ENCODE measurements at places on chromosomes 2 and 18.

- no peak for DNase-seq
These were observed at the start of gene SEMA4C for GRCh38 chr2:96869822-96870625. Gene SEMA4C, minus strand, starts transcription at chr2:96870080. Its CDS starts 2,194 bp downstream, at chr2:96867886.

GRCh38 chr2:213227458-213227857 is 56.8 kb upstream of the SPAG16 start:
- no peak for DNase-seq

DNA sequence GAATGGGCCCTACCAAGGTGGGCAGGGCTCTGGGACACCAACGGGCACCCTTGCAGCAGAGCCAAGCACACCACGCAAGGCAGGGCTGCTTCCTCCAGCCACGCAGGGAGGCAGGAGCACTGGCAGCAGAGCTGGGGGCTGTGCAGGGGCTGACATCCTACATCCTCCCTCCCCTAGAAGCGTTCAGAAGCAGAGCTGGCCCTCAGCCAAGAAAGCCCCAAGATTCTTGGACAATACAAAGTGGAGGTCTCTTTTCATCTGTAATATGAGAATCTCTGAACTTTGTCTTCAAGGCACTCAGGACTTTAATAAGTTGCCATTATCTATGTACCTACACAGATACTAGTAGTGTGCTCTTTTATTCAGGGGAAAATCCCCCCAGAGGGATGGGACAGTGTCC is 128.1 kb upstream of the AGAP1 start:
- no peak for DNase-seq

DNA sequence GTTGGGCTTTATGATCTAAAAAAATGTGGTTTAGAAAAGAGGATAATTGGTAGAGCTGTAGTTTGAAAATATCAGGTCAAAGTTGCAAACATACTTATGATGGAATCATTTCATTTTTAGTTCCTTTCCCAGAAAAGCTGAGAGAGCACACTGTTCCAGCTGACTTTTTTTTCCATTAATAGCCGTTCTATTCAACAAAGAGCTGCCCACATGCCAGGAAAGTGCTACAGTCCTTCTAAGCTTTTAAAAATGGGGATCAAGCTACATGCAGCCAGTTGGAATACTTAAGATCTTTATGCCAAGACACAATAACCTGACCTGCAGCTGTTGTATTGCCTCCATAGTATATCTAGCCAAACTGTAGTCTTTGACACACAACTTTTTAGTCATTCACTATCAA is 111.5 kb downstream of the GALNT3 start:
- DNase-seq: no peak

DNA sequence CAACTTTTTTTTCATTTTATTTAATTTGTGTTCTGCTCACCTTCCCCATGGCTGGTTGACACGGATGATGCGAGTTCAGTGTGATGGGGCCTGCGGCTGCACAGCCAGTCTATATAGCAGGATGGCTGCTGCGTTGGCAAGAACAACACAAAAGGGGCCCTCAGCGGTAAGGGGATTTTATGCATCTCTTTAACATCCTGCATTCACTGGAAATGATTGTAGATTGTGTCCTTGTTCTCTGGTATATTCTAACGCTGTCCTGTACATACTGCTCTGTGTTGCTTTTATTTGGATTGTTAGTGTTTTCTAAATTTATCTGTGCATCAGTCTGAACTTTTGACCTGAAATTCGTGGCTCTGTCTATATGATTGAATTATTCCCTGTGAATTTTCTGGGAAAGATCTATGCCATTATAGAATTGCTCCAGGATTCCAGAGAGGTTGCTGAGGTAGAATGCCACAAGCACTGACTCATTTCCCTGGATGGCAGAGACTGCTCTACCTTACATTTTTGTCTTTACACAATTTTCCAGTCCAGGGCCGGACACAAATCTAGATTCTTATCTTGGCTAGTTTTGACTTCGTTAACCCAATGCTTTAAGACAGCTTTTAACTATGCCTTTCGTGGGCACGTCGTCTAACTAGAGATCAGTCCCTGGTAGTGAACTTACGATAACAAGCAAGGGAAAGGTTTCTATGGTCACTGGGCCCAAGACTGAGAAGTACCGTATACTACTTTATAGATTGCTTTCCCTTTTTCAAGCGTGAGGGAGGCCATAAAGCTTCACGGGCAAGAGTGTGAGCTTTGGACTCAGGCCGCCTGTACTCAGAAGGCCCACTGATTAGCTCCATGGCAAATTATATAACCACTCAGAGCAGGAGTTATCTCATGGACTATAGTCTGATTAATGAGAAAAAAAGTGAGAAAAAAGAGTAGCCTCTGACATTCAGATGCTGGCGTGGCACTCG is at the start of gene CRYGC:
TSS of gene CRYGC (minus strand) at position 85 of the 968 bp plus-strand sequence. CDS start at position 49, 36 bp downstream.
- DNase-seq: no peak

GRCh38 chr2:195026261-195026660 is 630.8 kb upstream of the SLC39A10 start:
- no peak for DNase-seq

DNA sequence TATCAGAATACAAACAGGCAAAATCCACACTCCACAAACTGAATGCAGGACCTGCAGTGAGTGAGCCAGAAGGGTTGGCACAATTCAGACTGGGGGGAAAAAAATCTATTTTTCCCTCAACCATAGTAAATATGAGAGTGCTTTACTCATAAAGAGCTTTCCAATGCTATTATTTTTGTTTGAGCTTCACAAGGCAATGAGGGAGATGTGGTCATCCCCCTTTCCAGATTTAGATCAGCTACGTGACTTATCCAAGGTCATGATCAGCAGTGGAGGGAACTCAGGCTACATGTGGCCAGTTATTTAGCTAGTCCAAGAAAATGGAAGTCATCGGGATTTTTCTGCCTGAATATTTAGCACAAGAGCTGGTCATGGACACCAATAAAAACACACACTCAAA is 120.4 kb upstream of the KLF7 start:
- no peak for DNase-seq

DNA sequence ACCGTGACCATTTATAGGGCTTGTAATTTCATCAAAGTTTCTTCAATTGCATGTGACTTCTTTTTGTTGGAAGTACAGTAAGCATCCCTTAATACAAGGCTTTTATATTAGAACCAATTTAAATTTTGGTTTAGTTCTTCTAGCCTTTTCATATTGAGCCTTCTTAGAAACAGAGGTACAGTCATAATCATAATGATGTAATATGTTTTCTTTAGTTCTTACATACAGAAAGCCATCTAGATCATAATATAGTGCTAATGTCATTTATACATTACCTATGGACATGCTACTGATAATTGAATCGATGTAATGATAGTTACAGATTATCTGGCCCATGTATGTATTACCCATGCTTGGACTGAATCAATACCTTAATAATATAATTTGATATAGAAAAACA is 109.9 kb upstream of the OTX1 start:
- no peak for DNase-seq

- DNase-seq: no peak
These were observed 60.9 kb downstream of the HDAC4 start for GRCh38 chr2:239339726-239340601.

DNA sequence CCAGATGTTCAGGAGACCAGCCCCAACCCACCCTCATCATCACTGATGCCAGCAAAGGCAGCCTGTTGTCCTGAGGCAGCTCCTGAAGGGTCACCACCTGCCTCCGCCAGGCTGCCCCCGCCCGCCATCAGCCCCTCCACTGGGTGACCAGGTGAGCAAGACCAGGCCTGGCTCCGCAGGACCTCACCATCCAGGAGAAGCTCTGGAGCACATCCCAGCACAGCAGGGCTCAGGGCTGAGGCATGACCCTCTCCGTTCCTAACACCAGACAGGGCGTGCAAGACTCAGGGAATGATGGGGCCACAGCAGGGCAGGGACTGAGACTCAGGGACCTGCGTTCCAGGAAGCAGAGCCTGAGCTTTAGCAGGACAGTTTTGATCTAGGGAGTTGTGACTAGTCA is 218.8 kb upstream of the RAB6C start:
- DNase-seq: no peak

GRCh38 chr2:96153991-96154431 is 8.8 kb upstream of the DUSP2 start:
- no peak for DNase-seq

DNA sequence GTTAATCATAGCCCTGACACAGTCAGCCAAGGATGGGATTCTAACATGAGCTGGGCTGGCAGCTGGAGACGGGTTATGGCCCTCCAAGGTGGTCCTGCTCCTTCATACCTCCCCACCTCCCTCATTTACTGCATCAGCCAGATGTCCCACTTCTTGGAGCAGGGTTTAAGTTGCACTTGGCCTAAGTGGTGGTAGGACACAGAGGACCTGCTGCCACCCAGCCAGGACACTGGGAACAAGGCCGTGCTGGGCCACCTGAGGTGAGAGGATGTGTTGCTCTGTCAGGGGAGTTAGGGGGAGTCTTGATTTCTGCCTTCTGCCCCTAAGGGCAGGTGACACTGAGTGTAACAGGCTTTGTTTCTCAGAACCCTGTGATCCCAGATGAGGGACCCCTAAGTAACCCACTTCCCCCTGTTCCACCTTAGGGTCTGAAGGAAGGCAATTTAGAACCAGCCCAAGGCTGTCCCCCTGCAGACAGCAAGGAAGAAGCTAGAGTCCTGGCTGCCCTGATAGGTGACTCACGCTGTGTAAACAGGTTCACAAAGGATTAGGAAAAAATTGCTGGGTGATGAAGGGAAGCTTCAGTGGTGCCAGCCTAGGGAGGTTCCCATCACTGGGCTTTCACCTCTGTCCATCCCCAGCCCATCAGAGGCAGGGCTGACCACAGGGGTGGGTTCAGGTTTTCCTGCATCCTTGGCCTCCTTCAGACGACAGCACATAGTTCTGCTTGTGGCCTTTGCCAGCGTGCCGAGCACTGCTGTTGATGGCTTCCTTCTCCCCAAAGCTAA is 114.3 kb upstream of the MCFD2 start:
- no peak for DNase-seq

GRCh38 chr2:2571301-2572150 is 240.5 kb upstream of the MYT1L start:
- DNase-seq: no peak

DNA sequence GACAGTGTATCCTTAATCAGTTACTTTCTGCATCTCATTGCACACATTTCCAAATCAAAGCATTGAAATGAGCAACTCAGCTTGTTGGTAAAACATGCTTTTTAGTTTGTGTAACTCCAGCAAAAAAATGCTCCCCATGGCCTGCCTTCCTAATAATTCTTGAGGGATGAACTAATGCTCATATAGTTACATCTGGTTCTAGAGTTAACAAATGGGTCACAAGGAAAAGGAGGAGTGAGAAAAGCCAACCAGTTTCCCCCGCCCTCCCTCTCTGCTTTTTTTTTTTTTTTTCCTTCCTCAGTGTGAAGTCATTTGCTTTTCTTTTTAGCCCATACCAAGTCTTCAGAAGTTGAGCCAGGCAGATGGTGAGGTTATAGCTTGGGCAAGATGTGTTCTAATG is 231.7 kb downstream of the MTX2 start:
- no peak for DNase-seq

- no peak for DNase-seq
These were observed 24.1 kb upstream of the OR6B3 start for GRCh38 chr2:240077442-240077841.

DNA sequence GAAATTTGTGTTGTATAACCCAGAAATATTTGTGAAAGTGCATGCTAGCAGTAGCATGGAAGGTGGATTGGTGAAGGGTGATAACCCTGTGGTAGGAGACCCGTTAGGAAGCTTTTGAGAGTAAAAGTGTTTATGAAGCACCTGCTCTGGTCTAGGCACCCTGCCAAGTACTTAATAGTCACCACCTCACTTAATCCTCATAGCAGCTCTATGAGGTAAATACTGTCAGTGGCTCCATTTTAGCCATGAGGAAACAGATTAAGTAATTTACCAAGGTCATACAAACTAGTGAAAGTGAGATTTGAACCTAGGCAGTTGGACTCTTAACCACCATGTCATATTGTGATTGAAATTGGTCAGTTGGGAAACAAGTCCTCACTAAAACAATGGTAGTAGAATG is 66.8 kb downstream of the TET3 start:
- no peak for DNase-seq

DNA sequence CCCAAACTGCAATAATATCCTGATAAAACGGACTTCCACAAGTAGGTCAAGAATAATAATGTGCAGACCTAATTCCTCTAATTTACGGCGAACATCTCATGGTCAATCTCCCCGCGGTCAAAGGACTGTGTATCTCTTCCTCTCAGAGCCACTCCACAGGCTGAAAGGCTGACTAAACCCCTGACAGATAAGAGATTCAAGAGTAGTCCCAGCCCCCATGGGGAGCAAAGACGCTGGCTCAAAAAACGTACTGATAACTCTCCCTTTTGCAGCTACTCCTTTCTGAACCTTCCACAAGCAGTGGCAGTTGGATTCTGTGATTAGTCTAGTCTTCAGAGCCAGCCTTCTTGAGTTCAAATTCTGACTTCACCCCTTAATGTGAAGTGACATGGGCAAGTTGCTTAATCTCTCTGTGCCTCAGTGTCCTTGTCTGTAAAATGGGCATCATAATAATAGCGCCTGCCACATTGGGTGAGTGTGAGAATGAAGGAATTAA is 19.7 kb upstream of the IL18R1 start:
- no peak for DNase-seq

DNA sequence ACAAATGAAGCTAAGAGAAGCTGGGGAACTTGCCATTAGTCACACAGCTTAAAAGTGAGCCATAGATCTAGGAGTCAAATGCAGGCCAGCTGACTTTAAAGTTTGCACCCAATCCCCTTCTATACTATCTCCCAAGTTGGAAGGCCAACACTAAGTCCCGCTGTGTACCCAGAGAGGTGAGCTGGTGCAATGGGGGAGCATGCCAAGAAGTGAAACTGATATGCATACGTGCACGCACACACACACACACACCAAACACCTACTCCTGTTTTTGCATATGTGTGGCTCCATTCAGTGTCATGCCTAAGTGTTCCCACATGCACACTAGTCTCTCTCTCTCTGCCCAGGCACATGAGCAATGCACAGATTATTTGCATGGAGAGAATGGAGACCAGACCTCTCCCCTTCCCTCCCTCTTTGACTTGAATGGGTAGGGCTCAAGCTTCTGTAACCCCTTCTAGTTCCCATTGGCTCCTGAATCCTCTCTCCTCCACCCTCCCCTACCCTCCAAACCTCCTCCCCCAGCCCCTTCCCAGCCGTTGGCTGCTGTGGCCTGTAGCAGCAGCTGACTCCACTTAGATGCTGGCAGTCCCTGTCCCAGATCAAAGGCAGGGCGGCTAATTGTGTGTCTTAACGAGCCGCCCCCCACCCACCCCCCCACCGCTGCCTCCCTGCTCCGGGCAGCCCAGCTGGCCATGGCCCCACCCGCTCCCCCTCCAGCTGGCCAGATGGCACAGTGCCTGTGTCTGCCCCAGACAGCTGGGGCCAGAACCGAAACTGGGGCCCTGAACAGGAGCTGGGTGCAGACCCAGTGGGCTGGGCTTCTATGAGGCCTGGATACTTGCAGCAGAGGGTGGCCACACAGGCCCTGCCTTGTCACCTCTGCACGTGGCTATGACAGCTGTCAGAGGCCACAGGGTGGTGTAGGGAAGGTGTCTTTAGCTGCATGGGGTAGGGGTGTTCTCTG is 5.6 kb downstream of the WNT10A start:
- no peak for DNase-seq

All from stimulated activated CD8-positive, alpha-beta memory T cell treated with anti-CD3 and anti-CD28 coated beads, Interleukin-15, amount 100 ng/mL, for 1 hour (primary cell).